Activated naive CD8-positive, alpha-beta T cell treated with anti-CD3 and anti-CD28 coated beads, Interleukin-2, amount 10 ng/mL, durations not matched to agents 7 days and 5 days (primary cell): ENCODE measurements at places on chromosomes 1 and 21. TPM values are rescaled to one million over a fixed set of nuclear protein-coding genes. Genes with fewer than 3 reads are reported as not detected.

- no peak for DNase-seq
These were observed 83.4 kb downstream of the BACH1 start for GRCh38 chr21:29382030-29382654.

- no peak for DNase-seq
These were observed 39.1 kb upstream of the ECE1 start for GRCh38 chr1:21329209-21329844.

- DNase-seq = no peak
These were observed 9.1 kb downstream of the ADGRL2 start for GRCh38 chr1:81809808-81810207.

GRCh38 chr1:163668472-163668871, 346.7 kb downstream of the NUF2 start:
- no peak for DNase-seq

The TMOD4 gene
- total RNA-seq = 1.2 TPM

The PLEKHN1 gene
- 4.8 TPM for total RNA-seq
